ENCODE measurements at places on chromosomes 3 and 15.
A peak's percentile ranks its signal among the peaks of the same experiment; 100 is the strongest.

GRCh38 chr15:27045796-27046195 is 74.8 kb downstream of the GABRG3 start:
- H3K4me1 ChIP-seq, result no peaks in the 10 kb centered on the region
- no peaks in the 10 kb centered on the region for H3K27me3 ChIP-seq
- H3K36me3 ChIP-seq, result no peaks in the 10 kb centered on the region

DNA sequence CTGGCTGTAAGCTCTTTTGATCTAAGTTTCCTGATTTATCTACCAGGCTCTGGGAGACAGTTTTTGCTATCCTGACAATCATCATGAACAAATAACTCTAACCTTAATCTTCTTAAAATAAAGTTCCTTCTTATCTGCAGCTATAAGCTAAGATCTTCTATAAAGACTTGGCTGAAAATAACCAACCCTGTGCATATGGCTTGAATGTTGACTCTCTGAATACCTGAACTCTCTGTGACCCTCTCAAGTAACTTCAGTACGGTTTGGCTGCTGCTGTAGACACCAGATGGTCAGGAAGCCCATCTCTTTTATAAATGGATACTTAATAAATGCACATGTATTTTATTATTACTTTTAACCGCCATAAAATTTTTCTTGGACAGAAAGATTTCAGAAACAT is 412.4 kb upstream of the CBLB start:
- H3K27ac ChIP-seq, result no peak overlapping the region
- H3K4me3 ChIP-seq, result no peak overlapping the region
- H3K4me1 ChIP-seq, result no peaks in the 10 kb centered on the region
- no peaks in the 10 kb centered on the region for H3K36me3 ChIP-seq
- no peak for DNase-seq
- H3K27me3 ChIP-seq, result no peaks in the 10 kb centered on the region

GRCh38 chr3:52005571-52005986 is 9.9 kb upstream of the RPL29 start:
- no peaks in the 10 kb centered on the region for H3K36me3 ChIP-seq
- H3K4me1 ChIP-seq, result peaks cover 17% of the 10 kb centered on the region
- DNase-seq, result no peak

- no peaks in the 10 kb centered on the region for H3K36me3 ChIP-seq
- no peaks in the 10 kb centered on the region for H3K27me3 ChIP-seq
- H3K27ac ChIP-seq, result no peak overlapping the region
- no peaks in the 10 kb centered on the region for H3K4me1 ChIP-seq
- H3K4me3 ChIP-seq, result no peak overlapping the region
Measured at GRCh38 chr15:40217166-40217824, 21.6 kb upstream of the PAK6 start.

DNA sequence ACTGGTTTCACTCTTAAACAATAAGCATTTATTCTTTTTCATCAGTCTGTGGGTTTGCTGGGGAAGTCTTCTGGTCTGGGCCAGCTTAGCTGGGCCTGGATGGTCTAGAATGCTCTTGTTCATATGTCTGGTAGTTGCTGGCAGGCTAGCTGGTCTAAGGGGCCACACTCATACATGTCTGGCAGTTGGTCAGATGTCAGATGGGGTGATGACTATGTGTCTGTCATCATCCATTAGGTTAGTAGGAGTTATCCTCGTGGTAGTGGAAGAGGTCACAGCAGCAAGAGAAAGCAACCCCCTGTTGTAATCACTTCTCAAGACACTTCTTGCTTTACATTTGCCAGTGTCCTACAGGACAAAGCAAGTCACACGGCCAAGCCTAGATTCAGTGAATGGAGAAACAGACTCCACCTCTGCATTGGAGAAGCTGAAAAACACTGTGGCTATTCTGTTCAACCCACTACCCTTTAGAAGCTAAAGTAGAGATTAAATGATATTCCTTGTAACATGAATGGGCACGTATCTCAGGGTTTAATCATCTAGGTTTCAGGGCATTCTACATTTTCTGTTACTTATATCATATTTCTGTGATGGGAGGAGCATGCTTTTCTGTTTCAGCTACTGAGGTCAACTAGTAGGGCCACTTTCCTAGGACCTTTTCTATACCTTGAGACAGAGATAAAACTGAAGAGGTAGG is 5.5 kb upstream of the ARID3B start:
- no peak overlapping the region for H3K27ac ChIP-seq
- H3K36me3 ChIP-seq, result no peaks in the 10 kb centered on the region
- no peak for DNase-seq
- no peaks in the 10 kb centered on the region for H3K27me3 ChIP-seq
- H3K4me1 ChIP-seq, result peaks cover 9% of the 10 kb centered on the region
- H3K4me3 ChIP-seq, result no peak overlapping the region

DNA sequence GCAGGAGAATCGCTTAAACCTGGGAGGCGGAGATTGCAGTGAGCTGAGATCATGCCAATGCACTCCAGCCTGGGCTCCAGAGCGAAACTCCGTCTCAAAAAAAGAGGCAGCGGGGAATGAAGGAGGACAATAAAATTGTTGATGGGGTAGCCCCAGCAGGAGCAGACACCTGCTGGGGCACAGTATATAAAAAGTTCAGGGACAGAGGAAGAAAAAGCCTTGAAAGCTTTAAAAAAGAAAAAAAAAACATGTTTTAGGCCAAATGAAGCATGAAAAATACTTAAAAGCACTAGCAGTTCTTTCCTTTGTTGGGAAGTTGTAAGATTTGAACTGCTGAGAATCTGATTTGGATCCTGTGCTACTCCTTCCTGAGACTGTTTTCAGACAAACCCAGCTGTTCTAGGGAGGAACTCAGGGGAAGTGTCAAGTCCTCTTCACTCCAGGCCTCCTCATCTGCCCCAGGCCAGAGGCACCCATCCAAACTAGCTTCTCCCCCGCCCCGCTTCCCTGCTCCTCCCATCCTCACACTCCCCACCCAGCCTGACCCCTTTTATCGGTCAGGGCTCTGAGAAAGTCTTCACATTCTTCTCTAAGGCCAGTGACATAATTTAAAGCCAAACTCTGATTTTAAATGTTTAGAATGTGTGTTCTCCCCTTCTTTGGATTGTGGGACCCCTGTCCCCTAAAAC is 4.9 kb downstream of the IL17RD start:
- peaks cover 16% of the 10 kb centered on the region for H3K4me1 ChIP-seq
- H3K4me3 ChIP-seq, result no peak overlapping the region
- no peak for DNase-seq
- H3K27me3 ChIP-seq, result peaks cover 20% of the 10 kb centered on the region
- no peaks in the 10 kb centered on the region for H3K36me3 ChIP-seq

GRCh38 chr15:101521069-101521468 is 31.6 kb upstream of the PCSK6 start:
- H3K27ac ChIP-seq, result no peak overlapping the region
- no peaks in the 10 kb centered on the region for H3K36me3 ChIP-seq
- no peak for DNase-seq
- H3K4me1 ChIP-seq, result peaks cover 5% of the 10 kb centered on the region
- H3K4me3 ChIP-seq, result no peak overlapping the region
- H3K27me3 ChIP-seq, result no peaks in the 10 kb centered on the region

DNA sequence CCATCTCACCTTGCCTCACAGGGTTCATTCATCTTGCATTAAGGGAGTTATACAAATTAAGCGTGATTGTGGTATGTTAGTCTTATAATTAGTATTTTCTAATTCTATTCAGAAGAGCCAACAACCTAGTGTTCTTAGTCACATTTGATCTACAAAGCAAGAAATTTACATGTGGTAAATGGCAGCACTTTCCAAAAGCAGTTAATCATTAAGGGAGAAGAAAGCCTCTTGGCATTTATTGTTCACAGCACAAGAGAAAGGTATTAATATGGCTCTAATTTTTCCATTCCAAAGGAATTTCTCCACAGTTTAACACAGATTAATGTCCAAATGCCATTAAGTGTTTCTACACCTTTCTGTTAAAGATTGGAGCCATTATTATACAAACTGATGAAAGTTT is 1077.1 kb downstream of the ZPLD1 start:
- H3K27ac ChIP-seq, result no peak overlapping the region
- DNase-seq, result no peak
- H3K4me3 ChIP-seq, result no peak overlapping the region
- no peaks in the 10 kb centered on the region for H3K36me3 ChIP-seq

DNA sequence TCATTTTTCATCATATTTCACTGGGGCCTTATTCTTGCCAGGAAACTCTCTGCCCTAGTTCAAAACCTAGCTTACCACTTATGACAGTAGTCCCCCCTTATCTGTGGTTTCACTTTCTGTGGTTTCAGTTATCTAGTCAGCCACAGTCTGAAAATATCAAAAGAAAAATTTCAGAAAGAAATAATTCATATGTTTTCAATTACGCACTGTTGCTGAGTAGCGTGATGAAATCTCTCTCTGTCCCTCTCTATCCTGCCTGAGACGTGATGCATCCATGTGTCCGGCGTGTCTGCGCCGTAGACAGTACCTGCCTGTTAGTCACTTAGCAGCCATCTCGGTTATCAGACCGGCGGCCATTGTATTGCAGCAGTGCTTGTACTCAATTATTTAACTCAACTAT is 369.9 kb upstream of the MCTP2 start:
- H3K27ac ChIP-seq, result no peak overlapping the region
- DNase-seq, result no peak
- H3K27me3 ChIP-seq, result peaks cover 2% of the 10 kb centered on the region
- no peaks in the 10 kb centered on the region for H3K36me3 ChIP-seq
- H3K4me1 ChIP-seq, result peaks cover 17% of the 10 kb centered on the region

- H3K4me1 ChIP-seq, result no peaks in the 10 kb centered on the region
- H3K36me3 ChIP-seq, result no peaks in the 10 kb centered on the region
- DNase-seq, result no peak
- no peaks in the 10 kb centered on the region for H3K27me3 ChIP-seq
- no peak overlapping the region for H3K27ac ChIP-seq
Measured at GRCh38 chr3:19891740-19892139, 42.3 kb downstream of the EFHB start.

DNA sequence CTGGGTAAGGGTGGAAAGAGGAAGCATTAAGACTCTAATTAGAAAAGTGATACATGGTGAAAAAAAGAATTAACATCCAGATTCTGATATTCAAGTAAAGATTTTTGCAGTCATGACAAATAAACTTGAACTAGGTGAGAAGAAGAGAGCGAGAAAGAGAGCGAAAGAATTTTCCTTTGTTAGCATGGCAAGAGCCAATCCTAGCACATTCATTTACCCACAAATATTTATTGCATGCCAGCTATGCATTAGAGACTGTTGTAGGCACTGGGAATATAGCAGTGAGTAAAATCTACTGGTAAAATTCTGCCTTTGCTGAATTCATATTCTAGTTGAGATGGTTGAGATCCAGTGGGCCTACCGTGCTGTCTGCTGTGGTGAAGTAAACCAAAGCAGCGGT is 177.9 kb upstream of the DPH6 start:
- DNase-seq, result no peak
- H3K27me3 ChIP-seq, result no peaks in the 10 kb centered on the region
- H3K4me3 ChIP-seq, result no peak overlapping the region
- H3K36me3 ChIP-seq, result no peaks in the 10 kb centered on the region

DNA sequence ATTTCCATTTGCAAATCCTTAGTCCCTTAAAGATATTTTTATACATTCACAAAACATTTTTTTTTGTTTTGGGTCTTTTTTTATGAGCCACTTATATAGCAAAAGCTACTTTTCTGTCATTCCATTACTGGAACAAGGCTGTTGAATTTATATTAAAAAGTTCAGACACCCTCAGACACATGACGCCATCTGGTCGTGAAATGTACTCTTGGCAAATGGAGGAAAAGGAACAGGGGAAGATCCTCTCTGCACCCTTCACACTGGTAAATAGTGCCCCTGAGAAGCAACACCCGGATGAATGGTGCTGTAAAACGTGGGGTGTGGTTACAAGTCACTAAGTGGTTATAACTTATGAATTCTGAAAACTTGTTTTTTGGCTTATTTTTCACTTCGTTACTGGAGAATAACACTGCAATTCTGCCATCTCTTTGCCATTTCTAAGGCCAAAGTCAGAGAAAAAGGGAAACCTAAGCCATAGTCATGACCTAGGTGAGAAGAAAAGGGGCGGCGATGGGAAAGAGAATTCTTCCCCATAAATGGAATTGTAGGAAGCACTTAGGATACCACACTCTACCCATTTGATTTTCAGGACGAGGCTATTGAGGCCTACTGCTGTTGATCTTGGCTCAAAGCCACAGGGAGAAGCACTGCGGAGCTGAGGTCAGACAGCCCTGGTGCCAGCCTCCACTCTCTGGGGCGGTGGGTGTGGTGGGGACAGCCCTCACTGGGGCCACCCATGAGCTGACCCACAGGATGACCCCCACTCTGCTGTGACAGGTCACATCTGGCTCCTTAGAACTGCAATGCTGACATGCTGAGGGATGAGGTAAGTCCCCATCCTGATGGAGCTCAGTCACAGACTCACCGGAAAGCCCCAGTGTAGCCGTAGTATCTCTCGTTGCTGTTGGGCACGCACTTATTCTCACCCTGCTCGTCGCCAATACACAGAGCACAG is 21.9 kb downstream of the LTF start:
- H3K27me3 ChIP-seq, result no peaks in the 10 kb centered on the region
- no peaks in the 10 kb centered on the region for H3K36me3 ChIP-seq
- DNase-seq, result peak; percentile 72
- no peak overlapping the region for H3K27ac ChIP-seq
- peaks cover 9% of the 10 kb centered on the region for H3K4me1 ChIP-seq

GRCh38 chr3:146496726-146497125 is 27.4 kb upstream of the PLSCR2 start:
- DNase-seq, result no peak
- H3K4me1 ChIP-seq, result peaks cover 11% of the 10 kb centered on the region
- H3K4me3 ChIP-seq, result no peak overlapping the region
- H3K27ac ChIP-seq, result no peak overlapping the region
- no peaks in the 10 kb centered on the region for H3K36me3 ChIP-seq
- no peaks in the 10 kb centered on the region for H3K27me3 ChIP-seq

GRCh38 chr15:72770673-72771328 is 12.8 kb downstream of the ADPGK start:
- no peak for DNase-seq
- H3K27ac ChIP-seq, result no peak overlapping the region
- peaks cover 9% of the 10 kb centered on the region for H3K4me1 ChIP-seq
- no peaks in the 10 kb centered on the region for H3K27me3 ChIP-seq
- H3K36me3 ChIP-seq, result peaks cover 80% of the 10 kb centered on the region
- H3K4me3 ChIP-seq, result no peak overlapping the region

- DNase-seq, result no peak
- no peaks in the 10 kb centered on the region for H3K27me3 ChIP-seq
- H3K36me3 ChIP-seq, result no peaks in the 10 kb centered on the region
- no peak overlapping the region for H3K4me3 ChIP-seq
- no peaks in the 10 kb centered on the region for H3K4me1 ChIP-seq
Measured at GRCh38 chr3:135081451-135081850, 286.4 kb downstream of the EPHB1 start.

DNA sequence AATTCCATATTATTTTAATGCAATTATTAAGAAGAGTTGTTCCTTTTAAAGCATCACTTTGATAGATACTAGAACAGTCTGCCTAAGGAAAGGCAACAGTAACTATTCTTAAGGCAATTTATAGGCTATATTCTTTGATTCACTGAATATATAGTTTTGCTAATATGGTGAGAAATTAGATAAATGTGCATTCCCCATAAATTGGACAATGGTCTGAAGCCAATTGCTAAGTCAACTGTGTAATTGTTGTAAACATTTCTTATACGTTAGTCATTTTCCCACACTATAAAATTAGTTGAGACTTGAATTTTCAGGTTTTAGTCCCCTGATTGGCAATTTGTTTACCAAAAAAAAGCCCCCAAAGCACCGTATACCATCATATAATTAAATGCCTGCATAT is 263.0 kb upstream of the NECTIN3 start:
- no peak overlapping the region for H3K27ac ChIP-seq
- H3K4me3 ChIP-seq, result no peak overlapping the region
- no peak for DNase-seq
- no peaks in the 10 kb centered on the region for H3K4me1 ChIP-seq

All from natural killer cell (primary cell).